Naive thymus-derived CD8-positive, alpha-beta T cell (primary cell): ENCODE measurements at places on chromosomes 4 and X.

GRCh38 chr4:188971125-188971524 is 831.9 kb downstream of the TRIML1 start:
- DNase-seq: no peak

- DNase-seq: peak; percentile 74
Measured at GRCh38 chrX:69222103-69223090, 57.1 kb upstream of the PJA1 start.

- DNase-seq: no peak
Measured at GRCh38 chr4:148634476-148634875, 192.3 kb upstream of the NR3C2 start.

GRCh38 chr4:116150152-116150551 is 935.2 kb downstream of the TRAM1L1 start:
- no peak for DNase-seq

DNA sequence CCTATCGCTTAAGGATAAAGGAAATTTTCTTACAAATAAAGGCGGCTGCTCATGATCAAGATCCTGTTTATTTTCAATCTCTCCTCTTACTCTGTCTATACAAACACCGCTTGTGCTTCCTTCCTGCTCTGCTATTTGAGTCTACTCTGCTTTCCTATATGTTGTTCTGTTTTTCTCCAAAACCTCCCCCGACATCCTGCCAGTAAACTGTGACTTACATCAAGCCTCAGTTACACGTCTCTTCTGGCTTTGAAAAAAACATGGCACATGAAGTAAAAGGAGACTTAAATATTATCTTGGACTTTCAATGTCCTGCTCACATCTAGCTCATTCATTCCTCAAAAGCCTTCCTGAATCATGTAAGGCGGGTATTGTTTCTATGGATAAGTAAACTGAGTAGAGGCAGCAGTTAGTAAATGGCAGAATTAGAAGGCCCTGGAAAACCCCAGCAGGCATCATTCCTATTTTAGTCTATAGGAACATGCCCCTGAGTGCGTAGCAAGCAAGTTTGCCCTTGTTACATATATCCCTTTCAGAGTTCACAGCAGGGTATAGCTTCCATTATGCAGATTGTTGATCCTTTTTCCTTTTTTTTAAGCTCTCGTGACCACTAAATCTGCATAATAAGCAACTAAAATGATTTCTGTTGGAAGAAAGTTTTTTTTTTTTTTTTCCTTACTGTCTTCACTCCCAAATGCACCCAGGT is 280.1 kb downstream of the RAPGEF2 start:
- DNase-seq: no peak

DNA sequence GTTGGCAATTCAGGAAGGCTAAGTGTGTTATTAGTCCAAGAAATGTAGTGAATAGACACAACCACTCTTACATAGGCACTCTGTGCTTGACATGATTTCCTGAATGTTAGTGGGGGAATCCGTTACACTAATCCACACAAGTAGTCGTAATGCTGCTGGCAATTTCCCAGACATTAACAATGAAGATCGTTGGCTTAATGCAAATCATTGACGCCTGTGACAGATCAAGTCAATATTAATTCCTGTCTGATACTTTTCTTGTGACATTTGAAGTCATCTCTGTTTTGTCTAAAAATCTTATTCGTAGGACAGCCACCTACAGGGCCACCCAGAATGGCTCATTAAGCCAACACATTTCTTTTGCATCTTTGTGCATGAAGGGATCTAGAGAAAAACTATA is 939.1 kb upstream of the FTHL17 start:
- no peak for DNase-seq

DNA sequence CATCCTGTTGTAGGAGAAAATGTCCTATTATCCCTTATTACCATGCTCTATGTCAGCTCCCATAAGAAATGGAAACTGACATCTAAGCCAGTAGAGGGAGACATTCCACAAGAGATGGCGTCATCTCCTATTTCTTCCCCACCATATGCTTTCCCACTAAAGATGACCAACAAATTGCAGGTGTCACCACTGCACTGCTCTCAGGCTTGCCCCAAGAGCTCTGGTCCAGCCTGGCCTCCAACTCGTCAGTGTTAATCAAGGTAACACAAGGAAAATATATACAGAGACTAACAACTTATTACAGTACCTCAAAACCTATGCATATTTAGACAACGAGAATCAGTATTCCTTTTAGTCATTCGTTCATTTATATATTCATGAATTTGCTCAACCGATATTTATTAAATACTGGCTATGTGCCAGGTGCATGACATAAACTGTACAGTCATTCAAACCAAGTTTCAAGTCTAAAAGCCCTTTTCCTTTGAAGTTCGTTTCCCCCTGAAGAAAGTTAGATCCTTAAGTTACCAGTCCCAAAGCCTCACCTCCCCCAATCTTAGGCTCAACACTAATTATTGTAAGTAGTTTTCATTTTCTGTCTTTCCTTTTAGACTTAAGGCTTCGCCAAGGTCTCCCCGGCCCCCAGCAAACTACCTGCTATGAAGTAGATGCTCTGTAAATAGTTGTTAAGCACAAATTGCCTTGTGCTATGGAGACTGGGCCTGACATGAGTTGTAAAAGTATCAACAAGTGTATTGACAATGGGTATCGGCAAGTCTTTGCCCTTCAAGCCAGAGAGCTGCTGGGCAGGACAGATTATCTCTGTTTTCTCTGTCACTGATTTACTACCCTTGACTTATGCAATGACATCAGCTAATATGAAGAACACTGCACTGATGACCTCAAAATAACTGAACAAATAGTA is 3.1 kb upstream of the FGB start:
- DNase-seq: no peak

GRCh38 chr4:183627979-183628588 is 30.9 kb downstream of the RWDD4 start:
- no peak for DNase-seq

DNA sequence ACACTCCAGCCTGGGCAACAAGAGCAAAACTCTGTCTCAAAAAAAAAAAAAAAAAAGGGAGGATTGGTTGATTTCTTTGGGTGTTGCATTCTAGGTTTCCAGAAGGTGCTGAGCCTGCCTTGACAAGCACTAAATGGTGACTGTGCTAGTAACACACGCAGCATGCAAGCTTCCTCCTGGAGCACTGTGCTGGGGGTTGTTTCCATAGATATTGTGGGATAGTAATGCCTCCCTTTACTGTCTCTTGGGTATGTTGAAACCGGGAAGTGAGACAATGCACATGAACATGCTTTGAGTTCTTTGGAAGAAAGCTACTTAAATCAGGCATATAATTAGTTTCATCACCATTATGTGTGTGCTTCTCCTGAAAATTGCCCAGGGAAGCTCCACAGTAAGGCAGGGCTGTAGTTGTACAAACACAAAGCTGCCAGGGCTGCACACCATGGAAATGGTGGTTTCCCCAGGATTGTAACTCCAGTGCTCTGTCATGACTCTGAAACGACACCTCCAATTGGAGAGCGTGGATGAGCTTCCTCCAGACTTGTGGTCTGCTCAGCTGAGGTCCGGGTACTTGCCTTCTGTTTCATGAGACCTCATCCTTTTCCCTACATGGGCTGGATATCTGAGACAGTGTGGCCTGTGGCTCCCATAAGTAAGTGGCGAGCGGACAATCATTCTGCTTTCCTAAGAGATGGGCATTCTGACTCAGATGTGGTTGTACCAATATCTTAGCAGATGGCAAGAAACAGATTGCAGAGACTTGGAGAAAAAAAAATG is 31.5 kb upstream of the STOX2 start:
- no peak for DNase-seq

GRCh38 chrX:98448524-98448923 is 1564.8 kb downstream of the RPA4 start:
- DNase-seq: no peak

GRCh38 chr4:162241857-162242256 is 78.1 kb upstream of the FSTL5 start:
- no peak for DNase-seq

GRCh38 chr4:185218312-185218711 is 8.9 kb downstream of the SNX25 start:
- DNase-seq: no peak

DNA sequence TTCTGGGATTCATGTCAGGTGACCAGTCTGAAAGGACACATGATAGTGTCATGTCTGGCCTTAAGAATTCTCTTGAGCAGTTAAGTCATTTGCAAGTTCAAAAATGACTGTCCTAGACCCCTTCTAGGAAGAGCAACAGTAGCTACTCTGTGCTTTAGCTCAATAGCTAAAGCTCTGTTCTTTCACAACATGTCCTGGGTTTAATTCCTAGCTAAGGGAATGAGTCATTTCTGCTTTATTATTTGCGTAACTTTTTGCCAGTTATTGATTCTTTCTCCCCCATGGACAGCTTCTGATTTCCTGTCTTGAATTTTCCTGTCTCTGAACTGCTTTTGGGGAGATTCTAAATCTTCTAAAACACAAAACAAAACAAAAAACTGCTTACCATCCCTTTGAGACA is 1055.8 kb upstream of the DIAPH2 start:
- no peak for DNase-seq
